Right forelimb (tissue), 1 donor: ENCODE measurements at places on chromosomes 13 and 19.

DNA sequence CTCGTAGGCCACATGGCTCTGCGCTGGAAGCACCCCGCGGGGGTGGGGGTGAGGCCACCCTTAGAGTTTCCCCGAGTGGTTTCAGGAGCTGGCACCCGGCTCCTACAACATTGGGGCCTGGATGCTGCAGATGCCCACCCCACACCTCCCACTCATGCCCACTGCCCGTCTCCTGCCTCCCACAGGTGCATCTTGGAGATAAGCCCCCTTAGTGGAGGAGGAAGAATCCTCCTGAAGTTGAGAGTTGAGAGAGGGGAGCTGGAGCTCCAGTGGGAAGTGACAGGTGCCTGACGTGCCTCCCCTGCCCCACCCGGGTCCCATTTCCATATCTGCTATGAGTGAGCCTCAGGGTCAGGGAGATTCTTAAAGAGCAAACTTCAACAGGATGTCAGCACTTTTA is 341.3 kb downstream of the TEX29 start:
- DNase-seq: no peak

- DNase-seq: no peak
Measured at GRCh38 chr19:15675560-15675959, 2.7 kb downstream of the CYP4F12 start.

DNA sequence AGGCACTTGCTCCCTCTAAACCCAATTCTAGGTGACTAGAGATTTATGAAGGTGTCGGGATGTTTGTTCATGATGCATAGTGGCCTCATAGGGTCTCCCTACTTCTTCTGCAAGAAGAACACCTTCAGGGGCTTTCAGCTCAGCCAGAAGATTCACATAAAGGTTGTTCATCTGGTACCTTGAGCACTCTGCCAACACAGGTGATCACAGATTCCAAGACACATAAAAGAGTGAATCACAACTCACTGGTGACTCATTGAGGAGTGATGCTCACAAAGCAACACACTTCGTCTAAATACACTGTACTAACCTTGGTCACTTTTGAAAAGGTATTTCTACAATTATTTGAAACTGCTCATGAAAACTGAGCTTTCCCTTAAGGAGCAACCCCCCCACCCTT is 6.8 kb upstream of the ZNF324 start:
- DNase-seq: no peak

GRCh38 chr19:42421591-42422031 is 5.6 kb downstream of the LIPE start:
- DNase-seq: no peak
